ENCODE measurements at places on chromosomes 3 and 15.
A peak's percentile ranks its signal among the peaks of the same experiment; 100 is the strongest.

DNA sequence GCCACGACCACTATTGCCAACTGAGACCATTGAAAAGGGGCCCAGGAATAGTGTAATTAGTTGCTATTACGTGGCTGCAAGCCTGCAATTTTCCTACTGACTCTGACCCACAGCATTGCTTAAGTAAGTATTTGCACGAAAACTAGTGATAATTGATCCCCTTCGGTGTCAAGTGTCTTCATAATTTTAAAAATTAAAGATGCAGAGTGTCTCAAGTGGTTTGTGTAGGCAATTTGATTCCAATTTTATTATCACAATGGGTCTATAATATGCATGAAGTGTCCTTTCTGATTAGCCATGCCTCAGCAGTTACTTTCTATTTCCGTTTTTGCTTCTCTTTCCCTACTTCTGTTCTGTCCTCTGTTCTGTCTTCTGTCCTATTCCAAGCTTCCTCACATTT is 259.2 kb downstream of the C3orf38 start:
- no peak for DNase-seq

- no peak for DNase-seq
Measured at GRCh38 chr3:155921486-155921885, 51.0 kb downstream of the GMPS start.

DNA sequence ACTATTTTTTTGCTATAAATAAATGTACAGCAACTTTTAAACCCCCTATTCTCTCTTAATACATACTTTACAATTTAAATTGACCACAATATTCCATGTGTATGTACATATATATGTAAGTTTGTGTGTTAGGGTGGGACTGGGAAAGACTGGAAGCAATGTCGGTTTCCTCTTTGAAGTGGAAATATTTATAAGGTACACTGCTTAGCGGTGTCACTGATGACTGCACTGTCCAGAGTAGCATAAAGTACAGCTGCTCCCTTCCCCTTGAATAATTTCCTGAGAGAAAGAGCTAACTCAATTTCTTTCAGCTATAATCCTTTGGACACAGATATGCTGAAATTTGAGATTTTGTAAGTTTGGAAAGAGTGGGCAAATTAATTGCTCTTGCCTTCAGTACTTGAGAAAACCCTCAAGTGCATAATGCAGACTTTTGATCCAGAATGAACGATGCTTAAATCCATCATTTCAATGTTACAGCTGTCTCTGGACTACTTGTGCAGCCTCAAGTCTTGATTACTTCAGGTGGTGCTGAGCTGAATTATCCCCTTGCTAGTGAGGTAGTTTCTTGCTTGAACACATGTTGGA is 267.0 kb upstream of the CFAP20DC start:
- no peak for DNase-seq

- DNase-seq, result no peak
Measured at GRCh38 chr15:77482570-77482969, 61.9 kb downstream of the HMG20A start.

DNA sequence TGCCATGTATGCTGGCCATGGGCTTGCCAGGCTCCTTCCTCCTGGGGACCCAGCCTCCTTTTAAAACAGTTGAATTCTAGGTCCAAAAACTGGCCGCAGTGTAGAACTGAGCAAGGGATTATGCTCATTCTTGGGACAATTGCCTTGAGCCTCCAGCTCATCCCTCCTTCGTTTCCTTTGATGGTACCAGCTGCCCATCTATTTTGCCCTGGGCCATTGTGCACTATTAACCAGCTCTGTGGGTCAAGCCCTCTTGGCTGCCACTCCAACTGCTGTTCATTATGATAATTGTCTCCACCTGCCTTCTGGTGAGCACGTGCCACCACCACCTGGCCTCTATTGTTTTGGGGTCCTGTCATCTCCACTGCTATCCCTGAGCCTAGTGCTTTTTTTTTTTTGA is 75.8 kb upstream of the SYN2 start:
- no peak for DNase-seq

DNA sequence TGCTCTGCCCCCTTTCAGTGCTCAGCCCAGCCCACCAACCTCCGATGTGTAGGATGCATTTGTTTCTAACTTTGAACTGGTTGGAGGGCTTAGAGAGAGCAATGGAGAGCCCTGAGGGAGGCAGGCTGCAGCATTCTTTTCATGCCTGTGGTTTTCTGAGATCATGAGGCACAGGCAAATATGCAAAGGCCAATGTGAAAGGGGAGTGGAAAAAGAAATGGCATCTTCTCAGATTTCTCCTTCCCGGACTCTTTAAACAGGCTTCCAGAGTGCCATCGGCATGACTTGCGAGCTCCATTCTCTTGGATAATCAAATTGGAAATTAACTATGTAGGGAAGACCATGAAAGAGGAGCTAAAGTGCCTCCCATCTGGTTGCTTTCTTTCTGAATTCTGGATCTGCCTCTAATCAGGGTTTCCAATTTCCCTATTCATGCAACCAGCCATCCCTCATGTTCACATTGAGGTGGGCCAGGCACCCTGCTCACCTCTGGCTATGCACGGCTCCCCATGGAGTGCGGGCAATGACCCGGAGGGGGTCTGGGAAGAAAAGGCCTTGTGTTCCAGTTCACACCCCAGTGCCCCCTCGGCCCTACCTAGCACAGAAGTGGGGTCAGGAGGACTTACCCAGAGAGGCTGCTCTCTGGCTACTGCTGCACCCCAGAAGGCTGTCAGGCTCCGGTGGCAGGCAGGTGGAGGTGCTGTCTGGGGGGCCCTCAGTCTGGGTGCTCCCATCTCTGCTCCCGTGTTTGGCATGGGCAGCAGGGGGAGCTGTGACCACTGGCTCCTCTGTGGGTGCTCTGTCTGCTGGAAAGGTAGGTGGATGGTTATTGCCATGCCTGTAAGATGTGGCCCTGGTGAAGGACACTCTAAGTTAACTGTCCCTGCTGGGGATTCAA is 16.1 kb downstream of the AMOTL2 start:
- DNase-seq, result no peak

GRCh38 chr3:119861681-119862080 is 79.8 kb downstream of the NR1I2 start:
- no peak for DNase-seq

GRCh38 chr3:47485812-47486211 is 10.1 kb upstream of the SCAP start:
- DNase-seq, result no peak

DNA sequence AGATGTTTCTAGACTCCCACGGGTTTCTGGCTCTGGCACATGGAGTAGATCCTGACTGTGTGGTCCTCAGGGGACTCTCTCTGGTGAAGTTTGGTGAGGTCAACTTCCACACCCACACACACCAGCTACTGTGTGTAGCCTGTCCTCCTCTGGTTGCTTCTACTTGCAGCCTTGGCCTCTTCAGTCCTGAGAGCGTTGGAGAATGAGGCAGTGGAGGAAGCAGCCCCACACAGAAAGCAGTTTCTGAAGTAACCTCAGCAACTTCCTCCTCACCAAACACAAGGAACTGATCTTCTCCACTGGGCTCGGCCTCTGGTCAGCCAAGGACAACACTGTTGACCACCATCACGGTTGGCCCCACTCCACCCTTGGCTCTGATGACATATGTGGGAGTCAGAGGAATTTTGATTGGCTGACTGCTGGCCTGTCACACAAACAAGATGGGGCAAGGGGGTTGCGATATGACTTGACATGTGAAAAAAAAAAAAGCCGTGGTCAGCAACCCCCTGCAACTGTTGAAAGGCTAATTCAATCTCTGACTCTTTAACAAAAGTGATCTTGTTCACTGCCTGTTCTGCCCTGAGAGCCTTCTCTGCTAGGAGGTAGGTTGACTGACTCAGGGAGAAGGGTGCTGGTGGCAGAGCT is 19.6 kb downstream of the CD86 start:
- no peak for DNase-seq

DNA sequence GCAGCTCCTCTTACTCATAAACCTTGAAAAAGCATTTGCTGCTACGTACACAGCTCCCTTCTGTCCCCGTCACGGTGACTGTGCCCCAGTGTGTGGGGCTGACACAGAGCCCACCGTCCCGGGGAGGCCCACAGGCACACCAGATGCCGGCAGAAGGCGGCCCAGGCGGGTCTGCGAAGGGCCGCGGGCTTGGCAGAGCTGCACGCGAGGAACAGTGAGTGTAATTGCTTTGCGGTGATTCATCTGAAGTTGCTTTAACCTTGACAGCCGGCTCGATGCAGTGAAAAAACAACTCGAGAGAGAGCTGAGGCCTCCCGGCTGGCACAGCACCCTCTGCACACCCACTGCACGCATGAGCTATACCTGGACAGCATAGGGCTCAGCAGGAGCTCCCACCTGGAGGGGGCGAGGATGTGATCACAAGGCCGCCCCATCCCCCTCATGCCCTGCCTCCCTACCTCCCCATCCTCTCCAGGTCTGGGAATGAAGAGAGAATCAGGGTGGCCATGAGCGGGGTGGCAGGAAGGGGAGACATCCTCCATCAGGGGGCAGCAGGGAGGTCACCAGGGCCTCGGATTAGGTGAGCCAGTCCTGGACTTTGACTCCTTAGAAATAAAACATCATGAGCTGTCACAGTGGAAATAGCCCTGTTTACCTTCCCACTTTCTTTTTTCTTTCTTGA is 172.7 kb downstream of the MEGF11 start:
- DNase-seq, result no peak

- DNase-seq, result peak; percentile 49
Measured at GRCh38 chr3:124688581-124689454, 41.4 kb upstream of the UMPS start.

GRCh38 chr3:138426211-138426610 is 8.2 kb upstream of the ESYT3 start:
- DNase-seq, result no peak

- DNase-seq, result no peak
Measured at GRCh38 chr3:136787349-136787748, 31.6 kb upstream of the SLC35G2 start.

DNA sequence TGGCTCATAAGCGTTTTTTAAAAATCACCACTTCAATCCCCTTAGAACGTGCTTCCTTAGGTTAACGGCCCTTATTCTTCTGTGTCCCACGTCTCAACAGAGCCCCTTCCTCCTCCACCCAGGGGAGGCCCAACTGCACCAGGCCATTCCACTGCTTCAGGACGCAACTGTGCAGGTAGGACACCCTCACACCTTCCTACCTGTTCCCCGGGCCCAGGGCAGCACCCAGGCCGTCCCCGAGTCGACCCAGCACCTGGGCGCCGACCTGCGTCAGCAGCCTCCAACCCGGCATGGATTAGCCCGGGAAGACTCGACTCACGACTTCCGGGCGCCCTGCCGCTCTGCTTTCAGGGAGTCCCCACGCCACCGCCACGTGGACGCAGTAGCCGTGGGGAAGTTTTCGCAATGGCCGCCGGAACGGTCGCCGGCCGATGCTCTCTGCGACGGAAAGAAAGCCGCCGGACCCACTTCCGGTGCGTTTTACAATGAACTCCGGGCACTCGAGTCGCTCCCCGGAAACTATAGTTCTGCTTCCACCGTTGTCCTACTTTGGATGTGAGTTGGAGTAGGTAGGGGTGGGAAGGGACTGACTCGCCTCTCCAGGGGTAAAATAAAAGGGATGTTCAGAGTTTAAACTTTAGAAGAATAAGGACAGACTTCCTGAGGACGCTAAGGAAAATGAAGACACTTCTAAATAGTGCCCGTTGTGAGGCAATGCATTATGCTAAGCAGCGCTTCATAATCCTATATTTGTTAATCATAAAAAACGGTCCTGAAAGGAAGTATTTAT is at the start of gene MRPL3:
Gene MRPL3, minus strand, starts transcription at position 442 of the 790 bp plus-strand sequence. Its CDS starts 150 bp downstream, at position 292.
- peak; percentile 62 for DNase-seq

- no peak for DNase-seq
Measured at GRCh38 chr3:151875759-151876158, 2.3 kb downstream of the SUCNR1 start.

GRCh38 chr3:193342551-193342950 is 36.0 kb downstream of the ATP13A5 start:
- no peak for DNase-seq

GRCh38 chr3:150972366-150973071 is at the start of gene CLRN1:
CLRN1 (minus strand) TSS chr3:150972727; CDS start chr3:150972708, 19 bp downstream.
- no peak for DNase-seq

- DNase-seq, result peak; percentile 23
Measured at GRCh38 chr15:45637552-45638033, 2.8 kb downstream of the SQOR start.

DNA sequence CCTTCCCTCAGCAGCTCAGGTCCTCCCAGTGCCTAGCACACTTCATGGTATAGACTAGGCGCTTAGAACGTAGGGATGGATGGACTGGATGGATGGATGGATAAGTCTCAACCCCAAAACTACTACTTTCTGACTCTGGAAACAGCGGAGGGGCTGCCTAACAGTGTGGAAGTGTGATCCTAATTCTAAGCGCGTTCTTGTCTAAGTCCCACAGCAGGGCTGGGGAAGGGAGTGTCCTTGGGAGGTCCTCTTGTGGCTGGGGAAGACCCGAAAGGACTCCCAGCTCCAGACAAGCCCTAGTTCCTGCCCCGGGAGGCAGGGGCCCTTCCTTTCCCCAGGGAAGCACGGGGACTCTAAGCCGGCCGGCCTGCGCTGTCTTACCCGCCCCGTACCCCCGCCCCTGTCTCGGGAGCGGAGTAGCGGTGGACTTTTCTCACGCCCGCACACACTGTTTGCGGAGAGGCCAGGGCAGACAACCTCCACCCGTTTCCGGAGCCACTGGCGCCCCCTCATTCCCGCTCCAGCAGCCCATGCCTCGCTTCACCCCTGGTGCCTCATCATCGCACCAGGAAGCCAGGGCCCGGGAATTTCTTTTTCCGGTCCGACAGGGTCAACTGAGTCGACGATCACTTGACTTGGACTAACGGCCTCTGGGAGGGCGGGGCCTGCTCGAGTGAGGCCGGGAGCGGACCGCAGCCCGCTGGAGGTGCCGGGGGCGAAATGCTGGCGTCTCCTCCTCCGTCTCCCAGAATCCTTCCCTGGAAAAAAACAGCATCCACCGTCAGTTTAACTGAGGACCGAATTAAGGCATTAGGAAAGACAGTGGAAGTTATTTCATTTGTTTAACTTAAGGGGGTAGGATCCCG is 133.3 kb downstream of the TBC1D2B start:
- no peak for DNase-seq

GRCh38 chr3:48999085-48999858 is 7.9 kb upstream of the WDR6 start:
- DNase-seq, result no peak

DNA sequence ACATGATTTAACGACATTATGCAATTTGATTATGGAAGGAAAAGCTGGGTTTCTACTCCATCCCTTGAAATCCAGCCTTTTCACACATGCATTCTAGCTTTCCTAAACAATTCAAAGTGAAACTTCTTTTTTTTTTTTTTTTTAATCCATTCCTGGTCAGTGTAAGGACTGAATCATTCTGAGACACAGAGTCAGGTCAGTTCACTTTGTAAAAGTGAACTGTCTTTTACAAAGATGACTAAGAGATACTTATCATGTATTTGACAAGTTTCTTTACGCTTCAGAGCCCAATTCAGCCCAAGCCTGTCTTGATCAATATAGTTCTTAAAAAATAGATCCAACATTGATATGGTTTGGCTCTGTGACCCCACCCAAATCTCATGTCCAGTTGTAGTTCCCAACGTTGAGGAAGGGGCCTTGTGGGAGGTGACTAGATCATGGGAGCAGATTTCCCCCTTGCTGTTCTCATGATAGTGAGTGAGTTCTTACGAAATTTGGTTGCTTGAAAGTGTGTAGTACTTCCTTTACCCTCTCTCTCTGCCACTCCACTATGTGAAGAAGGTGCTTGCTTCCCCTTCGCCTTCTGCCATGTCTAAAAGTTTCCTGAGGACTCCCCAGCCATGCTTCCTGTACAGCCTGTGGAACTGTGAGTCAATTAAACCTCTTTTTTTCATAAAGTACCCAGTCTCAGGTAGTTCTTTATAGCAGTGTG is 345.6 kb upstream of the THBS1 start:
- DNase-seq, result no peak

- DNase-seq, result no peak
Measured at GRCh38 chr3:184058029-184058428, 5.2 kb downstream of the HTR3C start.

- DNase-seq, result no peak
Measured at GRCh38 chr3:179706233-179706632, 53.4 kb downstream of the USP13 start.
